Fibroblast of skin of left quadriceps (primary cell): ENCODE measurements at places on chromosomes 7 and 10.
A peak's percentile ranks its signal among the peaks of the same experiment; 100 is the strongest.

DNA sequence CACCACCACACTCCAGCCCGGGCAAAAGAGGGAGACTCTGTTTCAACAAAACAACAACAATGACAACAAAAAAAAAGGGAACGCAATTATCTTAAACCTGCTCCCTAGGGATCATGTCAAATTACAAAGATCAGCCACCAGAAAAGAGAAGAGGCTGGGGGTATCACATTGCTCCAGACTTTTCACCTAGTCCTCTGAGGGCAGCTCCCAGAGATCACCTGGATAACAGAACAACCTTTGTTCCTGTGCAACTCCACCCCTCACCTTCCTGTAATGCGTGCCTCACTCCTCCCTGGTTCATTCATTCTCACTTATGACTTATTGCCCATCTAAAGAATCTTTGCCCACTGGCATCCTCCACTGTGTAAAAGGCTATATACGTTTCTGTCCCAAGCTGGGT is 31.8 kb downstream of the SVOPL start:
- no peak for DNase-seq

- DNase-seq: no peak
Measured at GRCh38 chr10:26863351-26864076, 2.8 kb upstream of the ABI1 start.

GRCh38 chr10:132319853-132320653 is 11.9 kb upstream of the LRRC27 start:
- DNase-seq: peak; percentile 61

GRCh38 chr10:88923520-88923919 is 29.1 kb downstream of the ACTA2 start:
- DNase-seq: no peak
